HCT116 (cell line): ENCODE measurements at places on chromosomes 7 and 10. TPM values are rescaled to one million over a fixed set of nuclear protein-coding genes. Genes with fewer than 3 reads are reported as not detected.

- no peak overlapping the region for H3K27ac ChIP-seq
- no peaks in the 10 kb centered on the region for H3K4me1 ChIP-seq
- DNase-seq: no peak
- no peaks in the 10 kb centered on the region for H3K36me3 ChIP-seq
- no peaks in the 10 kb centered on the region for H3K27me3 ChIP-seq
- no peak overlapping the region for H3K4me3 ChIP-seq
Observed at GRCh38 chr10:131431978-131432690, 120.6 kb upstream of the TCERG1L start.

DNA sequence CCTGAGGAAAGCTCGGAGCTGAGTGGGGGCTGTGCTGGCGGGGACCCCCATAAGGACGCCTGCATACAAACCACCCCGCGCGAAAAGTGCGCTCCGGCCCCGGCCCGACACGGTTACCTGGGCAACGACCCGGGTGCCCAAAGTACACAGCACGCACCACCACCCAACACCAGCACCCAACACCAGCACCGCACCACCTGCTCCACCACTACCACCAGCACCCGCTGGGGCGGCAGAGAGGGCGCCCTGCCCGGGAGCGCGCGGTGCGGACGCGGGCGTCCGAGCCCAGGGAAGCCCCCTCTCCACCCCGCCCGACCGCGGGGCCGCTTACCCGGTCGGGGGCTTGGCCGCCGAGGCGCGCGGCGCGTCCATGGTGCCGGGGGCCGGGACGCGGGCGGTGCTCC lies 345 bp downstream of the COBL start:
- H3K4me3 ChIP-seq: peak overlapping the region; percentile 83
- peak overlapping the region; percentile 61; the same call in 1 of the 2 replicates for H3K27ac ChIP-seq
- no peak for DNase-seq
- H3K27me3 ChIP-seq: no peaks in the 10 kb centered on the region
- peaks cover 15% of the 10 kb centered on the region for H3K4me1 ChIP-seq

- H3K4me3 ChIP-seq: no peak overlapping the region
- H3K27me3 ChIP-seq: no peaks in the 10 kb centered on the region
- peak overlapping the region; percentile 75 for H3K27ac ChIP-seq
- H3K4me1 ChIP-seq: peaks cover 77% of the 10 kb centered on the region
- no peak for DNase-seq
- H3K36me3 ChIP-seq: no peaks in the 10 kb centered on the region
Observed at GRCh38 chr10:63711361-63711760, 190.2 kb downstream of the REEP3 start.

GRCh38 chr10:17465328-17466125 lies 11.1 kb upstream of the ST8SIA6 start:
- H3K4me1 ChIP-seq: 0 out of 2 replicates have a peak, but pooled peaks cover 5% of the 10 kb centered on the region
- H3K4me3 ChIP-seq: no peak overlapping the region
- no peak for DNase-seq
- H3K27me3 ChIP-seq: no peaks in the 10 kb centered on the region
- H3K27ac ChIP-seq: no peak overlapping the region
- H3K36me3 ChIP-seq: no peaks in the 10 kb centered on the region

DNA sequence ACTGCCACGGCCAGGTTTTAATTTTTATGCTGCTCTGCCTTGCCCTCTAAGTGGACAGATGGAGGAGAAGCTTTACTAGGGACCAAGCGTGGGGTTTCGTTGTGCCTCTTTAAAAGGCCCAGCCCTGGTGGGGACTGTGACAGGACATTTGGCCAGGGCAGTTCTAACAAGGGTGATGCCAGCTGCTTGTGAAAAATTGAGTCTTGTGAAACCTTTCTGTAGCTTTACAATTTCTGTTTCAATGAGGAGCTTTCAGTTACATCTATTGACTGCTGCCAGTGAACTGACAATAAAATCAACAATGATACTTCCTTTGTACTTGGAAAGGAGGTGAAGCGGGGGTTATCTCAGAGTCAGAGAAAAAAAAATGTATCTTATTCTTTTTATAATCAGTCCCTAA lies 233.1 kb upstream of the CSTF2T start:
- H3K4me3 ChIP-seq: no peak overlapping the region
- no peak overlapping the region for H3K27ac ChIP-seq
- DNase-seq: no peak
- no peaks in the 10 kb centered on the region for H3K36me3 ChIP-seq
- peaks cover 21% of the 10 kb centered on the region for H3K27me3 ChIP-seq

DNA sequence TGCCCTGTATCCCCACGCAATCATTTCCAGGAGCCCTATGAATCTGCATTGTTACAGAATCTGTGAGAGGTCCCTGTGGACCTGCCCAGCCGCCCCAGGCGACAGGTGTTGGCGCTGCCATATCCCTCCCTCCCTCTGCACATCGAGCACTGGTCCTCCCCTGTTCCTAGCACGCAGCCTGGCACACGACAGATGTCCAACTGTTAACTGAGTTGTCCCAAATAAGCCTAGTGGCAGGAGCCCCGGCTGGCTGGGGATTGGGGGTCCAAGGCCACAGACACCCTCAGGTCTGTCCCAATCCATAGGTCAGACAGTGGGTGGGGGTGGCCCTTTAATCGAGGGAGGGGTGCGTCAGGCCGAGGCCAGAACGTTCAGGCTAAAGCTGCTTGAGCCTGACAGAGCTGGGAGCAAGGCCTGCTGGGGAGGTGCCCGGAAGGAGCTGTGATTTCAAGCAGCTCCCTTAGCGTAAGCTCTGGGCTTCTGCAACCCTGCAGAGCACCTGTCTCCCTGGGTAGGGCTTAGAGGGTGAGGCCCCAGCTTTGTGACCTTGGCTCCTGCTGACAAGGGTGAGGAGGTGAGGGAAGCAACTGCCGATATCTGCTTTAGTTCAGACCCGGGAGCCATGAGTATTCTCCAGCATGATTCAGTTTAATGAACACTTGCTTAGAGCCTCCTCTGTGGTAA lies 40.1 kb downstream of the ADRA2A start:
- peaks cover 25% of the 10 kb centered on the region for H3K27me3 ChIP-seq
- H3K4me1 ChIP-seq: no peaks in the 10 kb centered on the region
- H3K4me3 ChIP-seq: no peak overlapping the region
- H3K36me3 ChIP-seq: no peaks in the 10 kb centered on the region
- DNase-seq: no peak

GRCh38 chr10:92502296-92502808 lies 71.5 kb downstream of the IDE start:
- peaks cover 5% of the 10 kb centered on the region for H3K36me3 ChIP-seq
- H3K27me3 ChIP-seq: no peaks in the 10 kb centered on the region
- DNase-seq: no peak

GRCh38 chr10:3790858-3791257 lies 5.8 kb upstream of the KLF6 start:
- DNase-seq: no peak
- H3K4me3 ChIP-seq: no peak overlapping the region
- H3K27ac ChIP-seq: no peak overlapping the region
- H3K36me3 ChIP-seq: no peaks in the 10 kb centered on the region
- peaks cover 30% of the 10 kb centered on the region for H3K4me1 ChIP-seq

DNA sequence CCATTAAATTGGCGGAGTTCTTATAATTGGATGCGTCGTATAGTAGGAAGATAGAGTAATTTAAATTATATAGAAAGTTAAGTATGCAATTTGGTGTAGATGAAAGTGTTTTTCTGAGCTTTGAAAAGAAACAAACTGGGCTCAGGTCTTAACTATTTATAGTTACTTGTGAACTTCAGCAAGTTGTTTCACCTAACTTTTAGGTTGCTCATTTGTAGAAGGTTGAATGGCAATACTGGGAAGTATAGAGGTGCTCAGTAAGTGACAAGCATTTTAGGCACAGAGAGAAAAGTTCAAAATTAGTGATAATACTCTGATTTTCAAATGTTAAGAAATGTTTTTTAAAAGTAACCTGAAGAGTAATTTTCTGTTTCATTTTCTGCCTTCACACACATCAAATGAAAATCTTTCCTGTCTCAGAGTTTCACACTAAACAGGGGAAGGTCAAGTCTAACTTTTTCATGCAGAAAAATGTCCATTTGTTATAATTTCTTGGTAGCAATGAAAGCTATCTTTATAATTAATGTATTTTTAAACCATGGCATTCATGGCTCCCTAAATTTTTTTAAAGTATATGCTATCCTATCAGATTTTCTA lies 146.5 kb downstream of the PHF14 start:
- no peak overlapping the region for H3K27ac ChIP-seq
- no peaks in the 10 kb centered on the region for H3K4me1 ChIP-seq
- no peak for DNase-seq
- H3K27me3 ChIP-seq: no peaks in the 10 kb centered on the region
- H3K36me3 ChIP-seq: no peaks in the 10 kb centered on the region

DNA sequence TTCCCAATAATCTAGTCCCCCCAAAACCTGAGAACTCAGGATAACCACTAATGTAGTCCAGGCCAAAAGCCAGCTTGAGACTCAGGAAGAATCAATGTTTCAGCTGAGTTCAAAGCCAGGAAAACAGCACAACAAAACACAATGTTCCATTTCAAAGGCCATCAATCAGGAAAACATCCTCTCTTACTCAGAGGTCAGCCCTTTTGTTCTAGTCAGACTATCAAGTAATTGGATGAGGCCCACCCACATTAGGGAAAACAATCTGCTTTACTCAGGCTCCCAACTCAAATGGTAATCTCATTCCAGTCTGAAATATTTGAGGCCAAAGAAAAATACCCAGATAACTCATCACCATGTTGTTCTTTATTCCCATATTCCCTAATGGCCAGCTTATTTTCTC lies 152.2 kb downstream of the SDHAF3 start:
- no peaks in the 10 kb centered on the region for H3K36me3 ChIP-seq
- no peak overlapping the region for H3K4me3 ChIP-seq
- H3K27ac ChIP-seq: no peak overlapping the region
- peaks cover 5% of the 10 kb centered on the region; the same call in 1 of the 2 replicates for H3K27me3 ChIP-seq
- DNase-seq: no peak

GRCh38 chr7:68348401-68348800 lies 1249.9 kb upstream of the AUTS2 start:
- no peaks in the 10 kb centered on the region for H3K36me3 ChIP-seq
- DNase-seq: no peak
- H3K27ac ChIP-seq: no peak overlapping the region
- no peaks in the 10 kb centered on the region for H3K4me1 ChIP-seq
- H3K27me3 ChIP-seq: no peaks in the 10 kb centered on the region
- no peak overlapping the region for H3K4me3 ChIP-seq

DNA sequence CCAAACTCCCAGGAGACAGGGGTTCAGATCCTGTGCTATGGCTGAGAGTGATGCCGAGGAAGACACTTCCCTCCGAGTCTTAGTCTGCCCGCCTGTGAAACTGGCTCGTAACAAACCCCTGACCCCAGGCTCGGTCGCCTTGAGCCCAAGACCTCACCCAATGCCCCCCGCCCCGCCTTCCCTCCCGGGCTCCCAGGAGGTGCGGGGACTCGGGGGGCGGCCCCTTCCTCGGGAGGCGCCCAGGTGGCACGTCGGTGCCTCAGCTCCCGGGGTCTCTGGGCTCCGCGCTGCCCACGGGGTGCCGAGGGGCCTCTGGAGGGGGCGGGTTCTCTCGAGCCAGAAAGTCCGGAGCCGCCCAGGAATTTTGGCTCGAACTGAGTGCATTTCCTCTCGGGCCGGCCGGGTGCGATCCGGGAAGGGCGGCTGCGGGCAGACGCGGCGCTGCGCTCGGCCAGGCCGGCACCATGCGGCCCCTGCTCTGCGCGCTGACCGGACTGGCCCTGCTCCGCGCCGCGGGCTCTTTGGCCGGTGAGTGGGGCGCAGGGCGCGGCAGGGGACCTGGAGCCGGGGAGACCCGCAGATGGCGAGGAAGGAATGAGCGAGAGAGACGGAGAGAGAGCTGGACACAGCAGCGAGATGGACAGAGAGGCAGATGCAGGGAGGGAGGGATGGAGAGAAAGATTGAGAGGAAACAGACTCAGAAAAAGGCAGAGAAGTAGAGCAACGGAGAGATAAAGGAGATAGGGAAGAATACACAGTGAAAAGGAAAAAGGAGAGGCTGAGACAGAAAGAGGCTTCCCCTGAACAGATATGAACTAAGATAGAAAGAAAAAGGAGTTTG lies at the start of gene PLAC9:
PLAC9 (plus strand) TSS at position 432 of the 841 bp plus-strand sequence; CDS start at position 465, 33 bp downstream.
- H3K4me3 ChIP-seq: no peak within 1 kb of the TSS
- H3K27ac ChIP-seq: no peak within 1 kb of the TSS
- H3K36me3 ChIP-seq: no peaks in the 10 kb centered on the region
- peaks cover 2% of the 10 kb centered on the region; the same call in 1 of the 2 replicates for H3K4me1 ChIP-seq
- DNase-seq: no peak
- no peaks in the 10 kb centered on the region for H3K27me3 ChIP-seq

- no peak overlapping the region for H3K4me3 ChIP-seq
- no peaks in the 10 kb centered on the region for H3K27me3 ChIP-seq
- peaks cover 2% of the 10 kb centered on the region; the same call in 1 of the 2 replicates for H3K36me3 ChIP-seq
- DNase-seq: no peak
Observed at GRCh38 chr7:127365957-127366315, 26.6 kb downstream of the ZNF800 start.

DNA sequence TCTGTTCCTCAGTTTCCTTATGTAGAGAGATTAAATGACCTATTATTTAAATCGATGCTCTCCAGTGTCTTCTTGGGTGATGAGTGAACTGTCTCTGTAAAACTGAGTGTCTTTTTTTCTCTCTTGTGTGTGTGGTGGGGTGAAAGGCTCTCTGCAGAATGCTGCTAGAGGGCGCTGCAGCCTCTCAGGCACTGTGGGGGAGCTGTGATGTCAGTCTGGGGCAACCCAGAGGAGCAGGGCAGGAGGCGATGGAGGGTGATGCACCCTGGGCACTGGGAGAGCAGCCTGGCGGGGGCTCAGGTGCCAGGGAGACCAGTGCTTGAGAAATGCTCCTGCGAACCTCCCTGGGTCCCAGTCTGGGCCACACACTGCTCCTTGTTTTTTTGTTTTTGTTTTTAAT lies 110.1 kb upstream of the POM121L12 start:
- H3K36me3 ChIP-seq: no peaks in the 10 kb centered on the region
- H3K4me1 ChIP-seq: no peaks in the 10 kb centered on the region
- H3K27me3 ChIP-seq: no peaks in the 10 kb centered on the region
- DNase-seq: no peak
- no peak overlapping the region for H3K4me3 ChIP-seq

GRCh38 chr7:28958235-28958979 lies at the start of gene TRIL:
TSS of gene TRIL (minus strand) at chr7:28958330. CDS start at chr7:28958046, 284 bp downstream.
- H3K36me3 ChIP-seq: no peaks in the 10 kb centered on the region
- no peaks in the 10 kb centered on the region for H3K4me1 ChIP-seq
- H3K4me3 ChIP-seq: no peak within 1 kb of the TSS
- no peak within 1 kb of the TSS for H3K27ac ChIP-seq
- H3K27me3 ChIP-seq: no peaks in the 10 kb centered on the region; the same call in 1 of the 2 replicates

HOXA10 gene
- 19.6 TPM for total RNA-seq

DLD gene
- total RNA-seq: 104 TPM
